ENCODE measurements at places on chromosomes 6 and 20.

DNA sequence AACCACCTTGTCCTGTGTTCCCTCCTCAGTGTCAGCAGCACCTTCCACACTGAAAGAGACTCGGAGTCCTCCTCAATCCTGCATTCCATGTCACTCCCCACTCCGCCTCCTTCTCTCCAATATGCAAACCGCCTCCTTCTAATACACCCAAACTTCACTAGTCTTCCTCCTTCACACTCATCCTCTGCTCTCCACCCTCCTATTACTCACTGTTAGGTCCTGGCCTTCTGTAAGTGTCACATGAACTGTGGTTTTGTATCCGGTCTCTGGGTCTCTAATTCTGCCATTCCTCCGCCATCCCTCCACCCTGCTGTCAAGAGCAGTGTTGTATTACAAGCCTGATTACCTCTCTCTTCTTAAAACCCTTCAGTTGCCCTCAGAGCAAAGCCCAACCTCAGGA lies 200.5 kb upstream of the CDYL start:
- no peak for DNase-seq

DNA sequence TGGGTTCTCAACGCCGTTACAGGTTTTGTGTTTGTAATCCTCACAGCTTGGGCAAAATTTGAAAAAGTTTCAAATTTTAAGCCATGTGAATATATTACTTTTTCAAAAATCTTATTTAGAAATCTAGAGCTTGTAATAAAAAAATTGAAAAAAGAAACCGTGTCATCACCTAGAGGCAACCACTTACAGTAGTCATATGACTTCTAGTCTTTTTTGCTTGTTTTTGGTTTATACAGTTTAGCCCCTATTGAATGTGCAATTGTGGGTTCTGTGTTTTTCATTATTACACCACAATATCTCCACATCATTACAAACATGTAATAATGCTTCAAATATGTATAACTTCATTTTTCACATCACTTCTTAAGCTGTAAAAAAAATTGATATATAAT lies 888 bp downstream of the DYNLRB1 start:
- no peak for DNase-seq

GRCh38 chr6:134636186-134636799 lies 313.6 kb downstream of the ALDH8A1 start:
- no peak for DNase-seq

DNA sequence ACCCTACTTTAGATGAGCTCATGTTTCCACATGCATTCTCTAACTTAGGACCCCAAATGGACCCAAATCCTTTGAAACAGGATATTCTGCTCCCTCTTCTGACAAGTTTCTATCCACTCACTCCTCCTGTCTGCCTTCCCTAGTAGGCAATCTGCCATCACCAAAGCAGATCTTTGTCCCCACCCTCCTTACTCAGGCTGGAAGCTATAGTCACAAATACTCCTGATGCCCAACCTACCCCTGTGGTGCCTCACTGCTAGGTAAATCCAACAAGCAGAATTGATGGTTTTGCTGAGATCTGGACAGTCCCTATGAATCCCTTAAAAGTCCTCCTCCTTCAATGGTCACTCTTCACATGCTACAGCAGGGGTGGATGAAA lies 21.7 kb downstream of the ELOVL5 start:
- DNase-seq = no peak

DNA sequence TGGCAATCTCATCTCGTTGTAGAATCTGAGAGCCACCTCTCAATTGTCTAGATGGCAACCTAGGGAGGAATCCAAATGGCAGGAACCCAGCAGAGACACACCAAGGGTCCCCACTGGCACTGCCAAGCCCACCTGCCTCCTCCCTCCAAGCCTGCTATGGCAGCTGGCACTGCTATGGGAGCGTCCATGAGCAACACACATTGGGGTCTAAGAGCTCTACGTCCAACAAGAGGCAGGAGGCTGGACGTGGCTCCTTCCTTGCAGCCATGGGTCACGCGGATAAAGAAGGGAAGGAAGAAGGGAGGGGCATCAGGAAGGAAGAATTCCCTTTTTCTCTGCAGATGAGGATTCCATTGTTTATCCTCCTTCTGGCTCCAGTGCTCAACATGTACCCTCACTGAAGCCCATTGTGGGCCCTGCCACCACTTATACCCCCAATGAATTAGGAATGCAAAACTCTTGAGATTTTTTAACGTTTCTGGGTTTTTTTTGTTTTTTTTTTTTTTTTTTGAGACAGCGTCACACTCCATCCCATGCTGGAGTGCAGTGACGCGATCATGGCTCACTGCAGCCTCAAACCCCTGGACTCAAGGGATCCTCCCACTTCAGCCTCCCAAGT lies 17.3 kb downstream of the ATP9A start:
- DNase-seq = no peak

GRCh38 chr20:32496811-32497533 lies 88.2 kb downstream of the NOL4L start:
- no peak for DNase-seq

GRCh38 chr20:57526087-57526884 lies 1.3 kb upstream of the CTCFL start:
- DNase-seq = no peak

DNA sequence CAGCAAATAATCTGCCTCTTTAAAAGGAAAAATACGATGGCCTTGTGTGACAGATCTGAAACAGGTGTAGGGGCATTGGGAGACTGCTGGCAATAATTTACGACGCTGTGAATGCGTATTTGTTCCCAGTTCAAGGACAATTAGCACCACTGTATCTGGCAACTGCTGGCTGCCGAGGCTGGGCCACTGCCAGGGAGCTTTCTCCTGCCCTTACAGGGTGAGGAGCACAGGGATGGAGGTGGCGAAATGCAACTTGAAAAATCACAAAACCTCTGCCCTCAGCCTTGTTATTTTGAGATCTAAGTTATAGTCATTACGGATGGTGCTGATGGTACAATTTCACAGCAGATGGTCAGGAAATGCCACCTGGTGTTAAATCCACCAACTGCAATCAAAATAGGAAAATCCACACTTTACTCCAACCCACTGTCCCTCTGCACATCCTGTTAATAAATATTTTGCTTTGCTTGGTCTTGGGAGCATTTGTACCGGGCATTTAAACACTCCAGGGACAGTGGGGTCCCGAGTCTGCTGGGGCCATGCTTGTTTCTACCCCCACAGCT lies 6.4 kb downstream of the MYLK4 start:
- DNase-seq = no peak

DNA sequence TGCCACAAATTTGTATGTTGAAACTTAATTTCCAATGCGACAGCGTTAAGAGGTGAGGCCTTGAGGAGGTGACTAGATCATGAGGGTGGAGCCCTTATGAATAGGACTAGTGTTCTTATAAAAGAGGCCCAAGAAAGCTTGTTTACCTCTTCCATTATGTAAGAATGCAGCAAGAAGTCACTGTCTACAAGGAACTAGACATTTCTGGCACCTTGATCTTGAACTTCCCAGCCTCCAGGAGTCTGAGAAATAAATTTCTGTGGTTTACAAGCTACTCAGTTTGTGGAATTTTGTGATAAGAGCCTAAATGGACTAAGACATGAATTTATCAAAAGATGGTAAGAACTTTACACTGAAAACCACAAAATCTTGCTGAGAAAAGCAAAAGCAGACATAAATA lies 173.6 kb upstream of the SGK1 start:
- no peak for DNase-seq

DNA sequence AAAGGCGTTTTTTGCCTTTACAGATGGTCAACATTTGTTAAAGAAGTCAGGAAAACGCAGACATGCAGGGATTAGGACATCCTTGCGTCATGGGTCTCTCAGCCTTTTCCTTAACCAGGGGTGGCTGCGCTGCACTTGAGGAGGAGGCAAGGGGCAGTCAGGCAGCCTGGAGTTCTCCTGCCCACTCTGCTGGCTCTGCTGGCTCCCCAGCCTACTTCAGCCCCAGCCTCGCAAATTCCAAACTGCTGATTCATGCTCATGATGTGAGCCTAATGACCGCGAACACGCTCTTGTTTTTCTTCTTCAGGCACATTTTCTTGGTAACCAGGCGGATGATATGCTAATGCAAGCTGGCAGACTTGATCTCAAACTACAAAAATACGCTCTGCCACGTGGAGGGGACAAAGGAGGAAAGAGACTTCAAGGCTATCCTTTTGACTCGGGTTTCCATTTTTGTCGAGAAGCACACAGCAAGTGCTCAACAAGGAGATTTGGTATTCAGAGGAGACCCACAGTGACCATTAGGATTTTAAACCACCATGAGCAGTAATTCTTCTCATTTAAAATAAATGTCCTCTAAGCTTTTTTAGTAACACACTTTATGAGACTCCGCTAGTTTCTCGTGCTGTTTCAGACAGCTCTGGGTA lies 290.3 kb upstream of the STXBP5 start:
- DNase-seq = no peak

DNA sequence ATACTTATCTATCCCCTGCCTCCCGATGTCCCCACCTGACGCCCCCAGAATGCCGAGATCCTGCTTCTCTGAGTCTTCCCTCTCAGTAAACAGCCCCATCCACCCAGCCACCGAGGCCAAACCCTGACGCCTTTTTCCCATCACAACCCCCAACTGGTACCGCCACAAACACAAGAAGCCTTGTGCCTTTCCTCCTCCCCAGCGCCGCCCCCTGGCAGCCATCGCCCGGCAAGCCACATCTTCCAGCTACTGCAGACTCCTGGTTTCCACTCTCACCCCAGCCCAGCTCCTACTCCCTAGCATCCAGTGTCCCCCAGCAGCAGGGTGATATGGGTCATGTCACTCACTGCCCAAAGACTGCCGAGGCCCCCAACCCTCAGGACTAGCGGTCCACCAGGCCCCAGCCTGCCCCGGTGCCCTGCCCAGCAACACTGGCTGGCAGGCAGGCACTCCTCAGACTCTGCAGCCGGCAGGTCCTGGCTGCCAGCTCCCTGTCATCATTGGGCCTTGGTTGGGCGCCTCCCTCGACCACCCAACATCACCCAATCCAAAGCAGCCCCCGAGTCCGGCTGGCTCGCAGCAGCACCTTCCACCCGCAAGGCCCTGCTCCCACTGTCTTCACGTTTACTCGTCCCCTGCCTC lies 11.2 kb downstream of the TCFL5 start:
- no peak for DNase-seq

DNA sequence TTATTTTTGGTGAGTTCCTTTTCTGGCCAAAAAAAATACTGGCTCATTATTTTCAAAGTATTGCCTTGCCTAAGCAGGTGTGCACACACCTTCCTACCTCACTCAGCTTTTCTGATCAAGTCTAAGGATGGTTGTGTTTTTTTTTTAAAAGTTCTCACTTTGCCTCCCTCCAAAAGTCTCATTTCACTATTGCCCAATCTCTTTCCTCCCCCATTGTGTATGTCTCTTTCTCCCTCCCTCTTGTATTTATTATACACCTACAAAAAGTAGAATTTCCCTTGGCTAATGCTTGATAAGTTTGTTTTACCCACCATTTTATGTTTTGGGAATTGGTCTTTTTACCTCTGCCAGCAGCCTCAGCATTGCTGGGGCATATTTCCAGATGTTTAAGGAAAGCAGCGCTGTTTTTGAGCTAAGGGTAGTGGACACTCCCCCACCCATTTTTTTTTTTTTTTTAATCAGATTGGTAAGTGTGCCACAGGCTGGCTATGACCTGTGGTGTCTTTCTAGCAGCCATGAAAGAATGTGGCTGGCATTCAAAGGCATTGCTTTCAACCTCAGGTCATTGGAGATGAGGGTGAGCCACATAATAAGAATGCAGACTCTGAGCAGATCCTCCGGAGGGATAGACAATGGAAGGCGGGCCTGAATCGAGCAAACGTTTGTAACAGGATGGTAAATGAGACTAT lies 668.6 kb downstream of the UTRN start:
- no peak for DNase-seq

- DNase-seq = no peak
Measured at GRCh38 chr6:15336900-15337560, 91.2 kb downstream of the JARID2 start.

DNA sequence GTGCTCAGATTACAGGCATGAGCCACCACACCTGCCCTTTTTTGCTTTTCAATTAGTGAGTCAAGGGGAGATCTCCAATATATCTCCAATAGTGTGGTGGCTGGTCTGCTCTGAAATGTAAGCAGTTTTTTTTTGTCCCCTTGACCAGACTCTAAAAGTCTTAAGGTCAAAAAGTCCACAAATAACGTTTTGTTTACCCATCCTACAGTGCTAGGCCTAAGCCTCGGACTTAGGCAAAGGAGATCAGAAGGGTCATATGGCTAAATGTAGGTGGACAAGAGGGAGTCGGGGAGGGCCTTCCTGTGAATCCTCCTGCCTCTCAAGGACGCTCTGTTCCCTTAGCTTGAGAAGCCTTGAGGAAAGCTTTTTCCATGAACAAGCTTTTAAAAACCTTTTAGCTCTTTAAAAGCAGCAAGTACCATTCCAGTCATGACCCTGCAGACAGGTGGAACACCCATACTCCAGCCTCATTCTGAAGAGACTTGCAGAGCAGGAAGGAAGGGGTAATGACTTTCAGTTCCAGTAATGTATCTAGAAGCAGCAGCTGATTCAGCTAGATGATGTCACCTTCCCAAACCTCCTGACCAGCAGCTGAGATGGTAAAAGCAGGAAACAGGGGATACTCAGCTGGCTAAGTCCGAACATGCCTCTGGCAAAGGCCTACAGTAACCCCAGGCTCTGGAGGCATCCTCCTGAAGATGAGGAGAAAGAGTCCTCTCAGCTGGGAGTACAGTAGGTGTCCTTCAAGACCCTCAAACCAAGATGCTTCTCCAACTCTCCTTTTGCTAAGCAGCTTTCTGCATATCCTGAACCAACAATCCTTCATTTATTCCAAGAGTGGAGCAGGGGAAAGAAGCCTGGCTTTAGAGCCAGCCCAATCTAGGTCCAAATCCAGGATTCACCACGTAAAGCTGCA lies 23.6 kb downstream of the BCL2L1 start:
- no peak for DNase-seq
